Activated naive CD8-positive, alpha-beta T cell treated with anti-CD3 and anti-CD28 coated beads, Interleukin-2, amount 10 ng/mL, durations not matched to agents 7 days and 5 days (primary cell): ENCODE measurements at places on chromosomes 1 and 21. TPM values are rescaled to one million over a fixed set of nuclear protein-coding genes. Genes with fewer than 3 reads are reported as not detected.

DNA sequence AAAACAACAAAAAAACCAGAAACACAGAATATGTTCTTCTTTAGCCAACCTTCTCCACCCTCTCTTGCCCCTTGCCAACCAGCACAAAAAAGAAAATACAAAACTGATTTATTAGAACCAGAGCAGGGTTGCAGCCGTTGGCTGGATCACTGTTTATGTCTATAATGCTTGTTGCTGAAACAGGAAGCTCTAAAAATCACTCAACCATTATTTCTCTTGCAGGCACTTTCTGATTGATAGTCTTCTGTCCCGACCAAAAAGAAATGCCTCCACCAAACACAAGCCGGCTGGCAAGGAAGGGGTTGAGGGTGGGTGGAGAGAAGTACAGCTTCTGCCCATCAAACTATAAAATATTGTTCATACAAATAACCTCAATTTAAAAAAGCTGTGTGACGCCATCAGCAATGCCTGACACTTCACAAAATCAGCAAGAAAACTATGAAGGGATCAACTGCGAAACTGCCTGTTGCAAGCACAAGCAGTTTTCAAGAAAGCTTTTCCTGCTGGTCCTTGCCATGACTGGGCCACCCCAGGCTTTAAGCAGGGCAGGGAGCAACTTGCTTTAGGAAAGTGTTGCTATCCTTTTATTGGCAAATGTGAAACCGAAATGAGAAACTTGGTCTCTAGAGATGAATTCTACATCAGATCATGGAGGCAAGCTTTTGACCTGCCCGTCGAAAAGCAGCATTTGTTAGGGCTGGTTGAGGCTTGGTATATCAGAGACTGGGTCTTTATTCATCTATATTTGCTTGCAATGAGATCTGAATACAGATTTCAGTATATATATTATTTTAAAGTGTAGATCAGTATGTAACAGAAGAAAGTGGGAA is 174.2 kb downstream of the RUNX1 start:
- DNase-seq: no peak

- DNase-seq: no peak
These were observed 95.1 kb downstream of the TBX19 start for GRCh38 chr1:168375566-168376300.

DNA sequence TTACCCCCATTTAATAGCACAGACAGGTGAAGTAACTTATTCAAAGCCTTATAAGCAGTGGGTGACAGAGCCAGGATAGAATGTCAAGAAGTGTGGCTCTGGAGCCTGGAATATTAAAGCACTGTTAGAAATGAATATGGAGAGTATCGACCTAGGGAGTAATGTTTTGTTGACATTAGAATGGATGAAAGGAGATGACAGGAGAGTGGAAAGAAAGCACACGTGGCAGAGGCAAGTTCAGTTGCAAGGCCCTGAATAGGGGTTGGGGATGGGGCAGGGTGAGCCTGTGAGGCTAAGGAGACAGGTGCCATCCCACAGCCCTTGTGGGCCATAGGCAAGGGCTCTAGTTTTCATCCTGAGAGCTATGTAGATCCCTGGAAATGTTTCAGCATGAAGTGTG is 125.5 kb upstream of the PLXNA2 start:
- DNase-seq: no peak

DNA sequence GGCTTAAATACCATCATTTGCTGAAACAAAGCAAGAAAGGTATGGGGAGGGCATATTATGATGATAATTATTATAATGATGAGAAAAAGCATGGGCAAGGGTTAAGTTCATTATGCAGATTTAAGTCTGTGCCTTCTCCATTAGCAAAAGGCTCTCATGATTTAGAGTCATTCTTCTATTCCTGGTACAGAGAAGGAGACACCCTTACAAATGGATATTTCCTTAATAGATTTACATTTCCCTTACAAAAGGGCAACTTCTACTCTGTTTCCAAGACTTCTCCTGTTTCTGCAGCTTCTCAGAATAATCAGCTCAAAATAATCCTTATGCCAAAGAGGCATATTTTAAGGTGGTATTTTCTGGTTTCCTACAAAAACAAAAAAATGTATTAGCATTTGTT is 121.1 kb upstream of the CAMK1G start:
- DNase-seq: no peak

DNA sequence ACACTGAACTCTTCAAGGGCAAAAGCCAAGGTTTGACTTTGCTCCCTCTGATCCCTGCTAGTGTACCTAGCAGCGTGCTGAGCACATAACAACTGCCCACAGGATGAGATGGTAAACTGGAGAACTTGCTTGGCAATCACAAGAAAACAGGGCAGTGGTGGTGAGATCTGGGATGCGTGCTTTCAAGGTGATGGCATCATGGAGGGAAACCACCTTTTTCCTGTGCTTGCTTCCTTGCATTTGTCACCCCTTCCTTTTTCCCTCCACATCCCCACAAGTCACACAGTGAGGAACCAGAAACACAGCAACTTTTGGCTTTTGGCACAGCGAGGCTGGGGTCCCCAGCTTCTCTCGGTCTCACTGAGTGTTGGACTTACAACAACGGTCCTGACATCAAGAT is 31.4 kb upstream of the BECN2 start:
- no peak for DNase-seq

DNA sequence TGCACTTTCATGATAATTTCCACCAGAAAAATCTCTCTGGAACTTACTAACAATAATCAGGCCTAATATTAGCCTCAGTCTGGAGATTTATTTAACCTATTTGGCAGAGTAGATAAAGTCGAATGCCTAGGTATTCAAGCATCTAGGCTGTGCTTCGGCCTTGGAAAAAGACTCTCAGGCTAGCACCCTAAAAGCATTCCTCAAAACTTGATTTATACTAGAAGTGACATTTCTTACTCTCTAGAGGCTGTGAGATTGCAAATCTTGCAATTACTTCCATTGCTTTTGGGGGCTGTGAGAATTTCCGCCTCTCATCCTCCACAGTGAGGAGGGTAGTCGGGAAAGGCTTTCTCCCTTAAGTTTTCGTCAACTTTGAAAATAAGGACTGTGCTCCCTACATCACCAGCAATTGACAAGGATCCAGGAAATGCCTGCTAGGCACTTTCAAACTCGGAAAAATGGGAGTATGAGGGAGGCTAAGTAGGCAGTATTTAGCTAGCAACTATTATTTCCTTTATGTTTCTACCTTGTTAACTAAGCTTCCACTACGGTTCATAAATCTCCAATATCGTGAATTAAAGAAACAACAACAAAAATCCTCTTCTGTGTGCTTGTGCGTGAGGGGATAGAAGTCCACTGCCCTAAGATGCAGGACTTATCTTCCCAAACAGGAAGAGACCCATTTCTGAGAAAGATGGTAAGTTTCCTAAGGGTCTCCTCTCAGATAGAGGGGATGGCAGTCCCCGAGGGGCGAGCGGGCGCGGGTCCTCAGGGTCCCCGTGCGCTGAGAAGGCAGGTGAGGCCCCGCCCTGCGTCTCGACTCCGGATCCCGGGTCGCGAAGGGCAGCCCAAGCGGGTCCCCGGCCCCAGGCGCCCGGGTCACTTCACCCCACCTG is 1.1 kb upstream of the LMO4 start:
- DNase-seq: no peak

- no peak for DNase-seq
These were observed 74.0 kb downstream of the NFASC start for GRCh38 chr1:204944662-204945061.

DNA sequence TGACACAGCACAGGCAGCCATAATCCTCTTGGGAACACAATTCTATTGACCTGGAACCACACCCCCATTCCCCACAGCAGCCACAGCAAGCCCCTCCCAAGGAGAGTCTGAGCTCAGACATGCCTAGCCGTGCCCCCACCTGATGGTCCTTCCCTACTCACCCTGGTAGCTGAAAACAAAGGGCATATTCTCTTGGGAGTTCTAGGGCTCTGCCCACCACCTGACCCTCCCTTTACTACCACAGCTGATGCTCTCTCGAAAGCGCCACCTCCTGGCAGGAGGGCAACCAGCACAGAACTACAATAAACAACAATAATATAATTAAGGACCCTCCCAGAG is 184.8 kb upstream of the COA6 start:
- DNase-seq: peak; percentile 52

DNA sequence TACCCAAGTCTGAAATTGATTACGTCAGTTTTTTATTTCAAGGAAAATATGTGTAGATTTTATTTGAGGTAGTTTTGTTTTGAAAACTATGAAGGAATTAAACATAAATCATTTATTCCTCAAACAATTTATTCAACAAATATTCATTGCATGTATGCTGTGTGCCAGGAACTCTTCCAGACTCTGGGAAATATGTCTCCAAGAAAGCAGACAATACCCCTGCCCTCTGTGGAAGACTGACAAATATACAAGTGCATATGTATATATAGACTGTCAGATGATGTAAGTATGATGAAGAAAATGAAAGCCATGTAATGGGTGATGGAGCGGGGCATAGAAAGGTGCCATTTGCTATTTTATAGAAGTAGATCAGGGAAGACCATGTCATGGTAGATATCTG is 889.5 kb downstream of the USP25 start:
- no peak for DNase-seq

- no peak for DNase-seq
These were observed 10.5 kb downstream of the KCNJ15 start for GRCh38 chr21:38267136-38267755.

- DNase-seq: no peak
These were observed 2.1 kb downstream of the KLHL21 start for GRCh38 chr1:6600410-6601048.

DNA sequence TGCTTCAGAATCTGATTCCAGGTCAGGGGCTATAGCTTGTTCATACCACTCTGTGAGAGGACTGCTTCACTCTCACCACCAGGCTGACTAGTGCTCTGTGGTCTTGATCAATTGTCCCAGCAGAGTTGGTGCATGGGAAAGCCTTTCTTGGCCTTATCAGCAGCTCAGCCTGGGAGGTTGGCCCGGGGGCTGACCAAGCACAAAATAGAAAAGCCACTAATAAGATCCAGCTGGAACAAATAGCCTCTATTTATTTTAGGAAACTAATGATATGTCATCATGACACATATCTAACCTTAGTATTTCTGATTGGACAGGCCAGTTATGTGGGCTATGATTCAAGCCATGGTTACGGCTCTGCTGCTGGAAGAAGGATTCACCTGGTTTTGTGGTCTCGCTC is 134.2 kb downstream of the GDAP2 start:
- DNase-seq: no peak

- DNase-seq: no peak
These were observed 36.0 kb downstream of the NPHP4 start for GRCh38 chr1:5956022-5956830.

DNA sequence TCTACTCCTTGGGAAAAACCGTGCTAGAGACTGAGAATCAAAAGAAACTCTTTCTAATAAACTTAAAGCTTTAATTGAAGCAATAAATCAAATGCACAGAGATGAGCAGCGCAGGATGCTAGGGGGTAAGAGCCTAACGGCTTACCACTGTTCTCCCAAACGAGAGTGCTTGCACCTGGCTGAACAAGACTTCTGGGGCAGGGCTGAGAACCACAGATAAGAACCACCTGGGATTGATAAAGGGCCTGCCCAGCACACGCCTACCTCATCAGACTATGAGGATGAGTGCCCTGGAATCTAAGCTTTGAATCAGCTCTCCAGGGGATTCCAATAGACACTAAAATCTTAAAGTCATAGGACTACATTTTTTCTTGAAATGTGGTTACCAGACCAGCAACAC is 43.3 kb downstream of the KRTAP19-8 start:
- no peak for DNase-seq

- DNase-seq: no peak
These were observed 129.6 kb downstream of the LRRC40 start for GRCh38 chr1:70075761-70076160.

- DNase-seq: no peak
These were observed 10.5 kb upstream of the CBR3 start for GRCh38 chr21:36124395-36124794.

GRCh38 chr1:19862944-19863343 is 19.3 kb upstream of the OTUD3 start:
- no peak for DNase-seq

GRCh38 chr1:234987415-234988154 is 141.1 kb downstream of the TOMM20 start:
- no peak for DNase-seq

- DNase-seq: no peak
These were observed 326.7 kb upstream of the CAMK1G start for GRCh38 chr1:209256766-209257350.

DNA sequence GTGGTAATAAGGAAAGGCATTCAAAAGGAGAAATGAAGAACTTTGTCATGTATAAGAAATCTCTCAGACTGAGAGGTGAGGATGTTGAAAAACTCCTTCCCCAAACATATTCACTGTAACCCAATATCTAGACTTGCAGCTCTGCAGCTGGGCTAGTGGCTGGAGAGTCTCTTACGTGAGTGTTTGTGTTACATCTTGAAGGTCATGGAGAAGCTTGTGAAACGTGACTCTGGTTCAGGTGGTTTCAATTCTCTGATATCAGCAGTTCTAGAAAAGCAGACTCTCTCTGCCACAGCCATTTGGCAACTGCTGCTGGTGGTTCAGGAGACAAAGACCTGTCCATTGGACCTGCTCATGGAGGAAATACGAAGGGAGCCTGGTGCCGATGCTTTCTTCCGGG is 55.0 kb upstream of the EPHA8 start:
- DNase-seq: no peak

GRCh38 chr21:35559829-35560225 is 500.5 kb downstream of the SETD4 start:
- DNase-seq: no peak

DNA sequence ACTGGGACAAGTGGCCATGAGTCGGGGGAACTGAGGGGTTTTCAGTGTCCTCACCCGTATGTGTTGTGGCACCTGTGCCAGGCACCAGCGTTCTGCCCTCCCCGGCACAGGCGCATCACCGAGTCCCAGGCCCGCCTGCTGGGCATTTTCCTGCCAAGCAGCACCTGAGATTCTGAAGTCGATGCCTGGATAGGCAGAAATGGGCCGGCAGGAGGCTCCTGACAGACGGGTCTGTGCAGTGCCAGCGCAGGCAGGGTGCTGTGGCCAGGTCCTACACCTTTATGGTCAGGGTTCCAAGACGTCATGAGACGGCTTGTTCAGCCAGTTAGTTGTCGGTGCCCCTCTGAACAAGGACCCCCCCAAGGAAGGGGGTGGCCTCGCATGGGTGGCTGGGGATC is 10.6 kb downstream of the FAAP20 start:
- DNase-seq: no peak

- no peak for DNase-seq
These were observed 68.1 kb downstream of the RHOU start for GRCh38 chr1:228803421-228803820.

GRCh38 chr1:46687093-46687659 is 15.5 kb downstream of the TEX38 start:
- no peak for DNase-seq

Gene CNIH3
- 1.6 TPM for total RNA-seq

Gene KCND3
- not detected for total RNA-seq

Gene PRAMEF26
- total RNA-seq: not detected

Gene CRNN
- total RNA-seq: not detected

Gene PKLR
- not detected for total RNA-seq

Gene HJV
- total RNA-seq: not detected

Gene ODF2L
- total RNA-seq: 57.4 TPM

Gene ELAPOR1
- total RNA-seq: 5.3 TPM
